Activated naive CD8-positive, alpha-beta T cell treated with anti-CD3 and anti-CD28 coated beads, Interleukin-2, amount 10 ng/mL, durations not matched to agents 7 days and 5 days (primary cell): ENCODE measurements at places on chromosomes 7 and 10. TPM values are rescaled to one million over a fixed set of nuclear protein-coding genes. Genes with fewer than 3 reads are reported as not detected.

- no peaks in the 10 kb centered on the region for H3K36me3 ChIP-seq
- H3K4me1 ChIP-seq = peaks cover 60% of the 10 kb centered on the region
- H3K4me3 ChIP-seq = no peak overlapping the region
- H3K27me3 ChIP-seq = peaks cover 2% of the 10 kb centered on the region
- H3K27ac ChIP-seq = peak overlapping the region; percentile 59
These were observed 5.5 kb downstream of the HKDC1 start for GRCh38 chr10:69225681-69226080.

Gene GFRA1
- not detected for total RNA-seq

Gene CALCR
- total RNA-seq = not detected

Gene SLC13A1
- not detected for total RNA-seq

Gene CAMK2B
- 0.11 TPM for total RNA-seq

GRCh38 chr7:105017657-105018365 lies 3.8 kb downstream of the KMT2E start:
- H3K27ac ChIP-seq = peak overlapping the region; percentile 83
